ENCODE measurements at places on chromosomes 3 and 15.

GRCh38 chr3:8113626-8114025 is 388.0 kb upstream of the LMCD1 start:
- ATAC-seq: no peak

- no peak for ATAC-seq
Observed at GRCh38 chr3:101149251-101149650, 156.0 kb upstream of the ABI3BP start.

GRCh38 chr3:172776049-172776717 is 25.7 kb downstream of the ECT2 start:
- ATAC-seq: no peak

- no peak for ATAC-seq
Observed at GRCh38 chr3:49519296-49519695, 35.0 kb upstream of the BSN start.

- ATAC-seq: no peak
Observed at GRCh38 chr15:31852933-31853799, 177.1 kb upstream of the CHRNA7 start.

DNA sequence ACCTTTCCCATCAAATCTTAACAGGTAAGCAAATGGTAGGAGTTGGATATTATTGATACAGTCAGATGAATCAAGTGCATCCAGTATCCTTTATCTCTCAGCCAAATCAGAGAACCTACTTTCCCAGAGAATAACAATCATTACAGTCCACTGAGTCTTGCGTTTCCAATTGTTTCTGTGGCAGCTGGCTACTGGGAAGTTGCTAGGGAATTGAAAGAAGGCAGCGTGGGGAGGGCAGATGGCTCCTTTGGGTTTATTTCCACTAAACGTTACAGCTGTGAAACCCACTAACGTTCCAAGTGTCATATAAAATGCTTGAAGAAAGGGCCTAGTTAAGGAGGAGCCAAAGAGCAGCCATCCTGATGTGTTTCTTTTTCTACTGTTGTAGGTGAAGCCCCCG is 78.4 kb downstream of the WDR72 start:
- no peak for ATAC-seq

- no peak for ATAC-seq
Observed at GRCh38 chr3:126028096-126028495, 55.8 kb downstream of the SLC41A3 start.

- ATAC-seq: no peak
Observed at GRCh38 chr3:10371167-10371566, 50.3 kb upstream of the SEC13 start.

GRCh38 chr3:118810499-118811035 is 224.1 kb downstream of the IGSF11 start:
- no peak for ATAC-seq

GRCh38 chr3:61381745-61382392 is 130.6 kb upstream of the FHIT start:
- peak; percentile 90 for ATAC-seq

- no peak for ATAC-seq
Observed at GRCh38 chr3:59284926-59285325, 235.1 kb upstream of the CFAP20DC start.

- ATAC-seq: peak; percentile 98
Observed at GRCh38 chr3:53375019-53375418, 27.7 kb upstream of the DCP1A start.

- no peak for ATAC-seq
Observed at GRCh38 chr3:125715651-125716050, 120.4 kb upstream of the OSBPL11 start.

DNA sequence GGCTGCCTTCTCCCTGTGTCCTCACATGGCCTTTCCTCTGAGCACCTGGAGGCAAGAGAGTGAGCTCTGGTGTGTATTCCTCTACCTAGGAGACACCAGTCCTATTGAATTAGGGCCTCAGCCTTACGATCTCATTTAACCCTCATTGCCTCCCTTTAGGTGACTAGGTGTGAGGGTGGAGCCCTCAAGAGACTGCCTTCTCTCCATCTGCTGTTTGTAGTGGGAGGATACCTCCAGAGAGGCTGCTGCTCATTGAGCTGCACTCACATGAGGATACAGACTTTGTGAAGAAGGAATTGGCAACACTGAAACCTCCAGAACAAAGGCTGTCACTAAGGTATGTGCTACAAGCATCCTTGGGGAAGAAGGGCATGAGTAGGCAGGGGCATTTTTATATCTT is at the start of gene CCR8:
TSS of gene CCR8 (plus strand) at position 217 of the 400 bp plus-strand sequence. CDS start 2,623 bp downstream, outside the sequence.
- no peak for ATAC-seq

DNA sequence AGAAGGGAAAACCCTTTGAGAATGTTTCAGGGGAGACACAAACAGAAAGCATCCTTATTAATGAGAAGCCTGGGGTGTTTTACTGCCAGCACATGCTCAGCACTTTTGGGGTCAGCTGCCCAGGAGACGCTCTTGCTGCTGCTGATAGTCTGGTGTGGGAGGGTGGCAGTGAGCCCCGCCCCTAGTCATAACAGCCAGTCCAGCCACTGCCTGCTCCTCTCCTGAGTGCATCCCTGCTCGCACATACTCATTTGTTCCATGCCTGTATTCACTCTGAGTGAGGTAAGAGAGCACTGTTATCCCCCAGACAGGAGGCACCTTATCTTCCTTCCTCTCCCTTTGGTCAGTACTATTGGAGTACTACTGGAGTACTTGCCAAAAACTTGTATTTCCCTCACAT is 101.3 kb downstream of the ETFA start:
- no peak for ATAC-seq

DNA sequence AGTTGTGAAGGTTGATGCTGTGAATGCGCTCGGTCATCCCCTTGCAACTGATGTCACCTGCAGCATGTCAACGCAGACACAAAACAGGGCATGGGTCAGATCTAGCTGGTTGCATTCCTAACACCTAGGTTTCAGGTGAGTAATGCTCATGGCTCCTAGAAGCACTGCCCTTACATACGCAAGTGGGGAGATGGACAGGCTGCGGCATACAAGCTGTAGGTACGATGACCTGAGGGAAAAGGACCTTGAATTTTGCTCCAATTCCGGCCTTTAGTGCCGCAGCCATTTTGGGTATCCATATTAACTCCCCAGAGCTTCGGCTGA is 58.0 kb downstream of the TIGIT start:
- ATAC-seq: no peak

DNA sequence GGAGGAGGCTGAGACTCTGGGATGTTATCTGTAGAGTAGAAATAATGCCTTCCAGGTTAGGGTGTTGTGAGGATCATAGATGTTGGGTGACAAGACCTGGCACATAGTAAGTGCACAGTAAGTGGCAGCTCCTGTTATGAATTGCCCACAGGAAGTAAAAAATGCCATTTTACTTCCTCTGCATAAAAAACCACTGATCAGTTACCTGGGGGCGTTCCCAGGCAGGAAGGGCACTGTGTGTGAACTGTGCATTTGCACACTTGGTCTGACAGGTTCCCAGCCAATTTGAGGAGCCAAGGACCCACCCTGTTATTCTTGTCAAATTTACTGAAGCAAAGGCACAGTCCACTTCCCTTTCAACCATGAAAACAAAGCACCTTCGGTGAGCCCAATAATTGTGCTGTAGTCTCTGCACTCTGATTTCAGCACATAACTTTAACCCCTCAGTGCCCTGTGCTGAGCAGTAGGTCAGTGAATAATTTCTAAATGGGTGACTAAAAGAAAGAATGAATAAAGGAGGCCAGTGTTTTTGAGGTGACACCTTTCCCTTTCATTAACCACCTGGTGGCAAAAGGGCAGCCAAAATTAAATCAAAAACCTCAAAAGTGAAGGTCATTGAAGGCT is 85.8 kb upstream of the ARHGEF3 start:
- ATAC-seq: no peak
